Renal cortical epithelial cell (primary cell): ENCODE measurements at places on chromosomes 7 and 10.

- no peak for DNase-seq
These were observed 33.5 kb downstream of the GDI2 start for GRCh38 chr10:5779730-5780129.

DNA sequence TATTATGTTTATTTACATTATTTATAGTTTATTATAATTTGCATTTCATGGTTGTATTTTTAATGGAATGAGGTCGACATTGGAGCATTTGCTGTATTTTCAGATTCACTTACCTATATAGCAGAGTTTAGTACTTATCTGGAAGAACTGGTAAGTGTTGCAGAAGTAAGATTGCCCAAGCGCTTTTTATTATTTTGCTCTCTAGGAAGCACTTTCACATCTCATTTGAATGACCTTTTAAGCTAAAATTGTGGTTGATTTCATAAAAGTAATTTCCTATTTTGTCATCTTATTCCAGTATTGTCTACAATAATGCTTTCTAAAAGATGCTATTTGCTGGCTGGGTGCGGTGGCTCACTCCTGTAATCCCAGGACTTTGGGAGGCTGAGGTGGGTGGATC is 28.6 kb downstream of the SEC61A2 start:
- no peak for DNase-seq

- DNase-seq: peak; percentile 46
These were observed 19.9 kb upstream of the LMOD2 start for GRCh38 chr7:123635551-123636359.

GRCh38 chr10:95247881-95248583 is 42.8 kb downstream of the PDLIM1 start:
- no peak for DNase-seq

GRCh38 chr10:63491588-63492316 is 26.0 kb upstream of the JMJD1C start:
- DNase-seq: peak; percentile 72

DNA sequence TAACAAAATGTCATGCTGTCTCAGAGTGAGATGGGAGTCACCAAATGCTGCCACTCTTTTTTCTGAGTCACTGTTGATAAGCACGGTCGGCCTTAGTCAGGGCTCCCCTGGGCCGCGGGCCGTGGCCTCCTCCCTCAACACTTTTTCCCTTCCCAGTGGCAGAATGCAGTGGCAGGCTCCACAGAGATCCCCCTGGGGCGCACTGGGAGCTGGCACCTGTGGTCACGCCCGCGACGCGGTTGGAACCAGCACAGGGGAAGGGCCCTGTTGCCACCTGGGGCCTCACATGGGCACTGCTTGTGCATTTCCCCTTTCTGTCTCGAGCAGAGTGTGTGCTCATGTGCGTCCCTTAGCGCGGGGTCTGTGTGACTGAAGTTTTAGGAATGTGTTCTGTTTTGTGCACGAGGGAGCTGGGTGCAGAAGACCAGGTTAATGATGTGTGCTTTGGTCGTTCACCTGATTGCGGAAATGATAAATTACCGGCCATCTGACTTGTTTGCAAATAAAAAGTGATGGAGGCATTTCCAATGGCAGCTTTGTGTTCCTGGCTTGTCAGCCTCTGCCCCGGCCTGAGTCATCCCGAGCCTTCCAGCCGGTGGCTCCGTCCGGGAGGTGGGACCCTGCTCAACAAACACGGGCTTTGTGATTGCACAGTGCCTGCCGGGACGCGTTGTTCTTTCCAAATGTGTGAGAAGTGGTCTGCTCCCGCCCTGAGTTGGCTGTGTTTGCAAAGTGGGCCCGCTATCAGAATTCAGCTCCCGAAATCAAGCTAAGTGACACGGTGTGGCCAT is 100.7 kb downstream of the NKX6-2 start:
- DNase-seq: peak; percentile 82

DNA sequence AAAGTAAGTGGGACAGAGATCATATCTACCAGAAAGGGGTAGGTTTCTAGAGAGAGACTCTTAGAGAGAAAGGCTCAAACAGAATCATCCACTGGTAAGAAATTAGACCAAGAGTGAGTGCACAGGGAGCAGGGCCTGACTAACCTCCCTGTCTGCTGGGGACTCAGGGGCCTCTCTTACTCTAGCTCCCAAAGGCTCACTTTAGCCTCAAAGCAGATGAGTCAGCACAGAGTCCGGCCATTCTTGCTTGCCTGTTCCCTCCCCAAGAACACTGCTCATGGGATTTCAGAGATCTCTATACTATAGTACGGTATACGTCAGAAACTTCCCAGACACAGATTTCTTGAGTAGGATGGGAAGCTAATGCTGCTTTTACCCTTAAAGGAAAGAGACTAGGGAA is 32.7 kb downstream of the RBM28 start:
- no peak for DNase-seq

GRCh38 chr7:29328811-29329210 is 134.2 kb downstream of the CHN2 start:
- DNase-seq: no peak

- no peak for DNase-seq
These were observed 103.1 kb downstream of the CALCR start for GRCh38 chr7:93471456-93471855.
